ENCODE measurements at places on chromosomes 6 and 20. TPM values are rescaled to one million over a fixed set of nuclear protein-coding genes. Genes with fewer than 3 reads are reported as not detected.

Gene NOX3
- not detected for total RNA-seq

Gene GABRR1
- not detected for total RNA-seq

Gene TNFRSF21
- total RNA-seq = 12.6 TPM

- no peaks in the 10 kb centered on the region for H3K36me3 ChIP-seq
- H3K27ac ChIP-seq = no peak overlapping the region
- H3K4me1 ChIP-seq = peaks cover 4% of the 10 kb centered on the region
- peak; percentile 25 for DNase-seq
Observed at GRCh38 chr6:44404715-44405099, 17.2 kb downstream of the CDC5L start.

- no peak overlapping the region for H3K4me3 ChIP-seq
- H3K27me3 ChIP-seq = no peaks in the 10 kb centered on the region
- H3K36me3 ChIP-seq = no peaks in the 10 kb centered on the region
- no peak overlapping the region for H3K27ac ChIP-seq
- DNase-seq = no peak
Observed at GRCh38 chr6:148818939-148819575, 72.2 kb downstream of the UST start.

GRCh38 chr20:41694796-41695195 is 76.6 kb upstream of the CHD6 start:
- H3K27me3 ChIP-seq = no peaks in the 10 kb centered on the region
- H3K36me3 ChIP-seq = no peaks in the 10 kb centered on the region
- no peaks in the 10 kb centered on the region for H3K4me1 ChIP-seq

DNA sequence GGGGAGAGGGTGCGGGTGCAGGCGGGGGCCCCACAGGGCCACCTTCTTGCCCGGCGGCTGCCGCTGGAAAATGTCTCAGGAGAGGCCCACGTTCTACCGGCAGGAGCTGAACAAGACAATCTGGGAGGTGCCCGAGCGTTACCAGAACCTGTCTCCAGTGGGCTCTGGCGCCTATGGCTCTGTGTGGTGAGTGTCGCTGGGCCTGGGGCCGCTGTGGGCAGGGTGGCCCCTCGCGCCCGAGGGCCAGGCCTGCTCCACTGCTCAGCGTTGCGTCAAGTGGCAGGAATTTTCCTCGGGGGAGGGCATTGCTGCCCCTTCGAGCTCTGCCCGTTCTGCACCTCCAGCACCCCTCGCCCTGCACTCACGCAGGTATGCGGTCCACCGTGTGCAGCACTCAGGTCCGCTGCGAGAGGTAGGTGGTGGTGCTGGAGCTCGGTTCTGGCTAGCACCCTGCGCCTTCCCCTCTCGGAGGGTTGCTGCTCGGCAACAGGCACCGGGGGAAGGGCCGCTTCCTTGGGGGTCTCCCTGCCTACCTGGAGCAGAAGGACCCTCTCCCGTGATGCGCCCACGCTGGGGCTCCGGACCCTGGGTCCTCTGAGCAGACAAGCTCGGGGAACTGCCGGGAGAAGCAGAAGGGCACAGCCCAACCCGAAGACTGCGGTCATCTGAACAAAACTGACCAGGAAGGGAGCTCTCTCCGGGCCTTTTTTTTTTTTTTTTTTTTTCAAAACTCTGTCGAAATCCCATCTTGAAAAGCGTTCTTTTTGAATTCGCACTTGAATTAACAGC is 674 bp downstream of the MAPK14 start:
- peaks cover 7% of the 10 kb centered on the region for H3K4me1 ChIP-seq
- no peaks in the 10 kb centered on the region for H3K36me3 ChIP-seq
- no peaks in the 10 kb centered on the region for H3K27me3 ChIP-seq
- peak; percentile 55 for DNase-seq
- H3K27ac ChIP-seq = peak overlapping the region; percentile 68

Data from ovary (tissue), 10 donors.